ENCODE measurements at places on chromosomes 11 and 22.

DNA sequence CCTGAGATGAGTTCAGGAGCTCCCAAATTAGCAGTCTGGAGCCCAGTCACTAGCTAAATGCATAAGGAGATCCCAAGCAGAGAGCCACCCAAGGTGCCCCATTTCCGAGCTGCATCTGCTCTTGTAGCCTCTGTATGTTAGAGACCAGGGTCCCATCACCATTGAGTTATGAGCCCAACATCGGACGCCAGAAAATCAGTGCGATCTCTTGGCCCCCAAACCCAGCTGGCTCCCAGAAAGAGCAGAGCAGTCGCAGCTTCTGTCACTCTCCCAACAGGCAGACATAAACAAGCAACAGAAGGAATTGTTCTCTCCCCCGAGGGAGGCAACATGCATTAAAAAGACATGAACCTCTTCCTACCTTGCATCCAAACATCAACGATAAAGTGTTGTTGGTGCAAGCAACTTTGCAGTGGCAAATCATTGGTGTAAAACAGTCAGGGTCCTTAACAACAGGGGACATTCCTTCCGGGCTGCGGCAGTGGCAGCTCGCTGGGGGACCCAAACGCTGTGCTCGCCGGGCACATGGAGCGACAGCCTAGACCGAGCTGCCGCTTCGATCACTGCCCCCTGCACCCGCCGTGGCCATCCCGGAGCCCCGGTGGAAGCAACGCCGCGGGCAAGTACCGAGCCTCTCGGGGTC lies 907.1 kb downstream of the DLG2 start:
- no peak for DNase-seq

DNA sequence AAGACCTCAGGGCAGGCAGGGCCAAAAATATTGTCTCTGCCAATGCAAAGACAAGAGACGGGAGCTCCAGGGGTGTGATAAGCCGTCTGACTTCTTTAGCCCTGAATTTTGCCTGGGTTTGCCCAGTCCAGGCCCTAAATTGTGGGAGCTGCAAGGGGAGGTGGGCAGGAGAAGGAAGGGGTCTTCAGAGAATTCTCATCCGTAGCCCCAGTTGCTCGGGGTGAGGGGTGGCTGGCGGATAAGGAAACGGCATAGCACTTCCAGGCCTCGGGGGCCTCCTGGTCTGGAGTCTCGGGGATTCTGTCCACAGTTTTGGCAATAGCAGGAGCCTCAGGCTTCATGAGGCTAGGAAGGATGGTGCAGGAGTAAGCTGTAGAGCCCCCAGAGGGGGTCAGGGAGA lies 7.4 kb downstream of the CD5 start:
- no peak for DNase-seq

DNA sequence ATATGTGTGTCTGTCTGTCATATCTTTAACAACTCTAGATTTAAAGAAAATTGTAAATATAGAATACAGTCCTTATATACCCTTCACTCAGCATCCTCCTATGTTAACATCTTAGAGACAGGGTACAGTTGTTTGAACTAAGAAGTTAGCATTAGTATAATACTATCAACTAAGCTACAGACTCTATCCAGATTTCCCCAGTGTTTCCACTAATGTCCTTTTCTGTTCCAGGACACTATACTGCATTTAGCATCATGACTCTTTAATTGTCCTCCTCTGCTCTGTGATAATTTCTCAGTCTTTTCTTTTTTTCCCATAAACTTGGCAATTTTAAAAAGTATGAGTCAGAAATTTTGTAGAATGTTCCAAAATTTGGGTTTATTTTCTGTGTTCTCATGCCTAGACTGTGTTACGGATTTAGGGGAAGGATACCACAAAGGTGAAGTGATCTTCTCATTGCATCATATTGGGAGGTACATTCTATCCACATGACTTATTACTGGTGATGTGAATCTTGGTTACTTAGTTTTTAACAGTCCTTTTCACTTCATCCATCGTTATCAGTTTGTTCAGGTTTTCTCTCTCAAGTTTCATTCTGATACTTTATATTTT lies 168.4 kb downstream of the SBF2 start:
- DNase-seq: no peak

- no peak for DNase-seq
These were observed 7.6 kb downstream of the SDHAF2 start for GRCh38 chr11:61437496-61437895.

DNA sequence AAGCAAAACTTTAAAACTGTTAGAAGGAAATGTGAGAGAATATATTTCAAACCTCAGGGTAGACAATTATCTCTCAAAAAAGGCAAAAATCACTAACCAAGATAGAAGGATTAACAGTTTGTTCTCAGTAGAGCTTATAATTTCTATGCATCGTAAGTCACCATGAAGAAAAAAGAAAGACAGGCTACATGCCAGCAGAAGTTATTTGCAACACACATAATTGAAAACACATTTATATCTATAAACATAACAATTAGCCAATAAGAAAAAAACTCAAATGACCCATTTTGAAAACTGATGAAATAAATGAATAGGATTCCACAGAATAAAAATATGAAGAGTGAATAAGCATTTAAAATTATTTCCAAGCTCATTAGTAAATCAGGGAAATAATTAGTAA lies 24.4 kb upstream of the SNX19 start:
- peak; percentile 2 for DNase-seq

- no peak for DNase-seq
These were observed 562.5 kb upstream of the LRRC4C start for GRCh38 chr11:42021911-42022310.

- no peak for DNase-seq
These were observed 24.2 kb upstream of the MUC5B start for GRCh38 chr11:1198561-1199240.

DNA sequence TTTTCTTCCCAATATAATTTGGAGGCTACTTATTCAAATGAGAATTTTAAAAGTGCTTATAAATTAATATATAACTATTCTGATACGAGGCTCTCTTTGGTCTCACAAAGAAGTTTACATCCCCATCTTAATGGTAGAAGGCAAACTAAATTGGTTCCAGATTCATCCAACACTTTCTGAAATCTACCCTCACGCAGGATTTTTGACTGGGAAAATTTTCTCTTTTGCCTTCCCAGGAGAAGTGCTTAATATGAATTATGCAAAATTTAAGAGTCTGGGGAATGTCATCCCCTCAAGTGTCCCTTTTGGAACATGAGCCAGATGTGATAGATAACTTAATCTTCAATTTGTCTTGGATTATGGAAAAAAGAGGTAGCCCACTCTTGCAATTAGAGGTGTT lies at the start of gene OR4C11:
Gene OR4C11 (minus strand): TSS at position 101 of the 400 bp plus-strand sequence. CDS start 3,272 bp downstream, outside the sequence.
- no peak for DNase-seq

DNA sequence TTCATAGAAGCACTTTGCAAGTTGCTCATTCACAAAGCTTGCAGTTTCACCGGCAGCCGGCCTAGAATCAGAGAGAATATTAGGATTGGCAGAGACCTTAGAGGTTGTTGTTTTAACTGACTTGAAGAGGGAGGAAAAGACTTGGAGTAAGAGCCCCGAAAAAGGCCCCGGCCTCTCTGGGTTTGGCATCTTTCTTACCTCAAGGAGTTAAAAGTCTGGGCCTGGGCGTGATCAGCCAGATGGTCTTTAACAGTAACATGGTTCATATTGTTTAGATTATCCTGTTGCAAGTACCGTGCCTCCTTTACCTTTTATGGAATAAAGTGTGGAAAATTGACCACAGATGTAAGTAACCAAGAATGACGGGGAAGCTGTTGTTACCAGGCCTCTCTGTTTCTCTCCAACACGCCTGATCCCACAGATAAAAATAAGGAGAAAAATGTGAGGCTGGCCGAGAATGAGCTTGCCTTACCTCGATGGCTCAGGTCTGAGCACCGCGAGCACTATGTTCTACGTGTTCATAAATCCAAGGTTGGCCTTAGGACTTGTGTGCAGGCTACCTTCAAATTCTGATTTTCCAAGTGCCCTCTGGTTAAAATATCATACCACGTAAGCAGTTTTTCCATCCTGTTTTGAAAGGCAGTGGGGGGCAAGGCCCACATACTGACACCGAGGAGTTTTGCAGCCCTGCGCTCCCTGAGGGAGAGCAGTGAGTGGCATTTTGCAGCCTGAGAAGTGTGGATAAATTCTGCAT lies 56.4 kb downstream of the PARVA start:
- peak; percentile 90 for DNase-seq

DNA sequence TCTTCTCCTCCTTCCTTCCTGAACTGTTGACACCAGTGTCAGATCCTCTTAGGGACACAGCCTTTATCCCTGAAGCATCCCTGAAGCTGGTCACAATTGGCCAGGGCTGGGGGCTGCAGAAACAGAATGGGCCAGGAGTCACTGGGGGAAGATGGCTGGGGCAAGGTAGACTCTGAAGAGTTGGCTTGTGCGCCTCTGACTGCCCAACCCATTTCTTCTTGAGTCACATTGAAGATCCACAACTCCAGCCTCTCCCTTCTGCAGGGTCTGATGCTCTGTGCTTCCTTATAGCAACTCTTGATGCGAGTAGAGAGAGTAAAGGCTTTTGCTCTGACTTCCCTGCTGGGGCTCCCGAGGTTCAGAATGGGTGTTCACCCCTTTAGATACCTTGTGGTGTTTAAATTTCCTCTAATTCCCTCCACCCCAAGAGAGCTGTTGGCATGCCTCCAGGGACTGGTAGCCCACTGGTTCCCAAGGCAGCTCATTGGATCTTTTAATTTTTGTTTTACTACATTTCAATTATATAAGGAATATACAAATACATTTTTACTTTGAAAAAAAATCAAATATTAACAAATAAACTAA lies 13.4 kb downstream of the PRDM11 start:
- DNase-seq: no peak

DNA sequence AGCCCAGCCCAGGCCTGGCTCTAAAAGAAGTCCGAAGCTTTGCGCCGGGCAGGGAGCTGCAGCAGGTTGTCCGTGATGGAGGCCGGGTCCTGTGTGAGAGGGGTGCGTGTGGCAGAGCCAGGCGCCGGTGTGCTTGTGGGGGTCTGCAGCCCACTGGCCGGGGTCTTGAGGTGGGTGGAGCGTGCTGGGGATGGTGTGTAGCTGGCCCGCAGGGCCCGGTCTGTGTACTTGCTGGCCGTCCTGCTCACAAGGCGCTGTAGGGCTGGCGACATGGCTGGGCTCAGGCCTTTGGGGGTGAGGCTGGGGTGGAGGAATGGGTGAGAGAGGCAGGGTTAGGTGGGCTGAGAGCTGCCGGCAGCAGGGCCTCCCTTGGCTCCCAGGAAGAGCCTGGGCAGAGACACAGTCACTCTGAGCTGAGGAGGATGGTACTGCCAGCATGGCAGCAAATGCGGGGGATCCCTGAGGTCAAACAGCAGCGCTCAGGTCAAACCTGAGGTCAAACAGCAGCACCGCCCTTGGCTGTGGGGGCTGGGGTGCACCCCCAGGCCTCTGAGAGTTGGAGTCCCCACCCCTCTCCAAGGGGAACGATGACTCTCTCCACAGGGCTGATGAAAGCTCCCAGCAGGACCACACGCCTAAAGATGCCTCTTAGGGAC lies 3.2 kb downstream of the TSSK2 start:
- no peak for DNase-seq

DNA sequence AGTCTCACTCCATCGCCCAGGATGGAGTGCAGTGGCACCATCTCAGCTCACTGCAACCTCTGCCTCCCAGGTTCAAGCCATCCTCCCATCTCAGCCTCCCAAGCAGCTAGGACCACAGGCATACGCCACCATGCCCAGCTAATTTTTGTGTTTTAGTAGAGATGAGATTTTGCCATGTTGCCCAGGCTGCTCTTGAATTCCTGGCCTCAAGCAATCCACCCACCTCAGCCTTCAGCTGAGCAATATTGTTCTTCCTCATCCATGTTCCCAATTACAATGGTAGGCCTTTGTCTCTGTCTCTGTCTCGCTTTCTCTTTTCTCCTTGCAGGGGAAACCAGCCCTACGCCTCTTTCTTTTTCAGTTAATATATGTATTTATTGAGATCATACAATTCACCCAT lies 10.3 kb downstream of the HSPA8 start:
- DNase-seq: no peak

DNA sequence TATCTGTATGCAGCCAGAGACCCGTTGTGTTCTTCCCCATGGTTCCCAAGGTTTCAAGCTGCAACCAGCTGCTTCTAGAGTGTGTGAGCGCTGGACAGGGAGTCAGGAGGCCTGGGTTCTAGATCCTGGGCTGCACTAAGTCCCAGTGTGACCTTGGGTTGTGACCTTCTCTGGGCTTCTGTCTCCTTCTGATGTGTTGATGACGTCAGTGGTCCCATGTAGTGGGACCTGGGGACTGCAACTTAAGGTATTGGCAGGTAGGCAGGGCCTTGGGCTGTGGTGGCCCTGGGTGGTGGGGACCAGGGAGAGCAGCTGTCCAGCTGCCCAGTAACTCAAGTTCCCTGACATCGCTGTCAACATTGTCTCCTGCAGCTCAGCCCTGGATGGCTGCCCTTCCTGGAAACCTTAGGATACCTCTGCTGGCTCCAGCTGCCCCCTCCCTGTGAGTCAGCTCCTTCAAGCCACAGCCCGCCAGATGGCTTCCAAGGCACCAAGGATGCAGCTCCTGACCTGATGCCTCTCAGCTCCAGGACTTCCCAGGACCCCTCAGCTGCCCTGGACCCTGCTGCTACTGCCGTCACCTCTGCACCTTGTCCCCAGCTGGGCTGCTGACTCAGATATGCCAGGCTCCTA lies 1.3 kb upstream of the PVALB start:
- DNase-seq: no peak

DNA sequence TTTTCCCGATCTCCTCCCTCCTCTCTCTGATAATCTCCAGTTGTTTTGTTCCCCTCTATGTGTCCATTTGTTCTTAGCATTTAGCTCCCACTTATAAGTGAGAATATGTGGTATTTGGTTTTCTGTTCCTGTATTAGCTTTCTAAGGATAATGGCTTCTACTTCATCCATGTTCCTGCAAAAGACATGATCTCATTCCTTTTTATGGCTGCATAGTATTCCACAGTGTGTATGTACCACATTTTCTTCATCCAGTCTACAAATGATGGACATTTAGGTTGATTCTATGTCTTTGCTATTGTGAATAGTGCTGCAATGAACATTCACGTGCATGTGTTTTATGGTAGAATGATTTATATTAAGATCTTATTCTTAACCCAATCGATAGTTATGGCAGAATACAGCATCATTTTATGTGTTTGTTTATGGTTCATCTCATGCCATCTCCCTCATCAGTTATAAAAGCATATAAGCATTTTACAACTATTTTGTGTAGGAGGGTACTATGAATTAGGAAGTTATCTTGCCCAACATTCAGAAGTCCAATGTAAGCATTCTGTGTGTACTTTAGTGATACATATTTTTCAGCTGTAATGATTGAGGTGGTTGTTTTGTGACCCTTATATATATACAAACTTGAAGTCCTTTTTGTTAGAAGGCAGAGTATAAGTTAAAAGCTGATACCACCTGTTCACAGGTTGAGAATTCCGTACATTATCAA lies 3.2 kb downstream of the MS4A3 start:
- DNase-seq: no peak
